ENCODE measurements at places on chromosomes 6 and 20.

DNA sequence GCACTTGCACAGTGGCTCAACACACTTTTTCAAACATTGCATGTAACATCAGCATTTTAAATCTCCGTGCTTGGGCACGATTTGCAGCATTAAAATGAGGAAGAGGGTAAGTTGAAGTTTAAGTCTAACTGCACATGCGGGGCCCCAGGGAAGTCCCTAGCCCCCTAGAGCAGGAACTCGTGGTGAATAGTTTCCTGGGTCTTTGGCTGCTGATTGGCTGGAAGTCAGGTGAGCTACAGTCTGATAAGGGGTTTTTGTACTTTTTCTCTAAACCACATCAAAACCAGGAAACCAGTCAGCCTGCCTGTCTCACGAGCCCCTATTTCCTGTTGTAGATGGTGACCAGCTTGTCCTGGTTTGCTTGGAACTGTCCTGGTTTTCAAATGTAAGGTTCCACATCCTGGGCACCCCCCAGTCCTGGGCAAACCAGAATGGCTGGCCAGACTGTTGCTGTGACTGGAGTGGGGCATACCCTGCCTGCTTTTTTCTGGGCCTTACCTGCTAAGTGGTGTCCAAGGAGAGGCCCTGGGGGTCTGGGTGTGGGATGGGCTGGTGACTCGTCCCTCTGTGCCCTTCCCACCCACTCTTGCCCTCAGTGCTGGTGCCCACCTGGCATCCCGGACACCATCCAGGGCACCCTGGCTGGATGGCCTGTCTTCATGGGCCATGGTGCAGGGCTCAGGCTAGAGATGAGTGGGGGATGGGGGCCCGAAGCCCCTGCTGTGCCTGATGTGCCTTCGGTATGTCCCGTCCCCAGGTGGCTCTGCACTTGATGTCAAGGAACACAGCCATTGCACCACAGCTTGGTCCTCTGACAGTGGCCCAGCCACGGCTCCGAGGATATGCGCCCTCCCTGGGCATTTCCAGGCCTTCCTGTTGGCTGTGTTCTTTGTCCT is 31.8 kb downstream of the SUN5 start:
- DNase-seq = peak; percentile 39

DNA sequence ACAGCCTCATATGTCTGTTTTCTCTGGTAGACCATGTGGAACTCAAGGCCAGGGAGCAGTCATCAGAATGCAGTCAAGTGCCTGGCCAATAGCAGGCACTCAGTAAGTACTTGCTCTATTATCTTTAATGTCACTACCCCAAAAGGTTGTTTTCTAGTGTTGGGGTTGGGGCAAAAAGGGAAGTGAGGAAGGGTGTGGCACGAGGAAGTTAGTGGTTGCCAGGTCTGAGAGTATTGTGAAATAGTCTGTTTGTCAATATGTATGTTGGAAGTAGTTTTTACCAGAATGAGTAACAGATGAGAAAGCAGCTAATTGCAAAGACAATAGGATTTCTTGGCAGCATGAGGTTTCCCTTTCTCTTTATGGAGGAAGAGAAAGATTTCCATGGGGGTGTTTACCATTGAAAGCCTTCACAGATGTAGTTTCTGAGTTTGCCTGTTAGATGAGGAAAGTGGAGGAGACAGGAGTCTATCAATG is 59.5 kb upstream of the ARMH2 start:
- no peak for DNase-seq

GRCh38 chr6:142824426-142824825 is 120.5 kb downstream of the HIVEP2 start:
- no peak for DNase-seq

GRCh38 chr20:33474963-33475362 is 14.9 kb upstream of the CBFA2T2 start:
- DNase-seq = no peak

DNA sequence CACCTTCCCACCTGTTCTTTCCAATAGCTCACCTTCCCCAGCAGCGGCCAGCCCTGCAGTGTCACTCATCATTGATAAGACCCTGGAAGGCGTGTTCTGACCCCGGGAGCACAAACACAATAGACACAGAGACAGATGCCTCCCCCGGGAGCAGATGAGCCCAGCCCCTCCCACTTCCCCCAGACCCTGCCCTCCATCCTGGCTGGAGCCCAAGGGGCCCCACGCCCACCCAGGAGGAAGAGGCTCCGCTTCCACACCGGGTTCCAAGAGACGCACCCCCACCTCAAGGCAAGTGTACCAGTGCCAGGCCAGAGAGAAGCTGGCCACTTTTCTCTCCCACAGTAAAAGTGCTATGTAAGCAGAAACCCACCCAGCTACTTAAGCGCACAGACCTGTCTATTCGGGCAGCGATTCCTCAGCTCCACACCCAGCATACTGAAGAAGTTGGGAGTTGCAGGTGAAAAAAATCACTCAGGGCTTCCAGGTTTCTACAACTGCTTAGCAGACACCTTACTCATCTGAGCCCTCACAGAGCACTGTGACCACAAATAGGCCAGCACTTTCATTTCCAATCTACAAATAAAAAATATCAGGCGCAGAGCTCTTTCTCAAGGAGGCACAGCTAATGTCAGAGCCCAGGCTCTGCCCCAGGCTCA is 93.4 kb upstream of the NXT1 start:
- peak; percentile 41 for DNase-seq

- DNase-seq = no peak
Observed at GRCh38 chr20:34621383-34622367, 55.2 kb downstream of the PIGU start.

- DNase-seq = no peak
Observed at GRCh38 chr20:46967646-46968045, 73.0 kb downstream of the EYA2 start.

All from left lobe of liver (tissue), 2 donors.